ENCODE measurements at places on chromosomes 1 and 21. TPM values are rescaled to one million over a fixed set of nuclear protein-coding genes. Genes with fewer than 3 reads are reported as not detected.

DNA sequence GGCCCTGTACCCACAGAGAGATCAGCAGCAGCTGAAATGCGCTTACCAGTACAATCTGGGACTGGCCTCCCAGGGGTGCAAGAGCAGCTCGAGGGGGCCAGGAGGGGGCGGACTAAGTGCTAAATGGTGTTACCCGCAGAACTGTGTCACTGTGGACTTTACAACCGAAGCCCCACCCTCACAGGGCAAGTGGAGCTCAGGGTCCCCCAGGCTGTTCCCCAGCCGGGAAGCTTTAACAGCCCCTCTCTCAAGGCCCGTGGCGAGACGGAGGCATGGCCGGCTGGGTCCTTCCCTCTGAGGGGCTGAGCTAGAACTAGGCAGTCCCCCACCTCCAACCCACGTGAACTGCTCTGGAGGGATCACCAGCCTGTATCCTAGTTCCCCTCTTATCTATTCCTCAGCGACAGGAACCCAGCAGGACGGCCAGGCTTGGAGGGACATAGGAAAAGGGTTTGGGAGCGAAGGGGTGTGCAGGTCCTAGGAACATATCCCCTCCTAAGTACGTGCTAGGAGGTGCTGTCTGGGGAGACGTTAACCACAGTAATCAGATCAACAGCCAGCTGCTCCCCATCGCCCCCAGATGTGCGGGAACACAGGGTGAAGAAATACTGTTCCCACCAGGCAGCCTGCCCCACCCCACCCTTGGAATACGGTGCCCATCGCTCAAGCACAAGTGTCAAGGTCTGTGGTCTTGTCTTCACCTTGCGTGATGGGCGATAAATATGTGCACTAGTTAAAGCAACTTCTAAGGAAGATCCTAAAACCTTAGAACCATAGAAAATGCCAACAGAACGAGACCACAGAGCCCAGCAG lies 24.4 kb downstream of the ZBTB17 start:
- no peak for DNase-seq

- DNase-seq: no peak
Observed at GRCh38 chr1:234067581-234068337, 163.3 kb downstream of the SLC35F3 start.

The COL24A1 gene
- not detected for total RNA-seq

The LCE2B gene
- total RNA-seq: not detected

The TEX38 gene
- not detected for total RNA-seq

- DNase-seq: no peak
Observed at GRCh38 chr1:183980951-183981525, 56.5 kb downstream of the COLGALT2 start.

DNA sequence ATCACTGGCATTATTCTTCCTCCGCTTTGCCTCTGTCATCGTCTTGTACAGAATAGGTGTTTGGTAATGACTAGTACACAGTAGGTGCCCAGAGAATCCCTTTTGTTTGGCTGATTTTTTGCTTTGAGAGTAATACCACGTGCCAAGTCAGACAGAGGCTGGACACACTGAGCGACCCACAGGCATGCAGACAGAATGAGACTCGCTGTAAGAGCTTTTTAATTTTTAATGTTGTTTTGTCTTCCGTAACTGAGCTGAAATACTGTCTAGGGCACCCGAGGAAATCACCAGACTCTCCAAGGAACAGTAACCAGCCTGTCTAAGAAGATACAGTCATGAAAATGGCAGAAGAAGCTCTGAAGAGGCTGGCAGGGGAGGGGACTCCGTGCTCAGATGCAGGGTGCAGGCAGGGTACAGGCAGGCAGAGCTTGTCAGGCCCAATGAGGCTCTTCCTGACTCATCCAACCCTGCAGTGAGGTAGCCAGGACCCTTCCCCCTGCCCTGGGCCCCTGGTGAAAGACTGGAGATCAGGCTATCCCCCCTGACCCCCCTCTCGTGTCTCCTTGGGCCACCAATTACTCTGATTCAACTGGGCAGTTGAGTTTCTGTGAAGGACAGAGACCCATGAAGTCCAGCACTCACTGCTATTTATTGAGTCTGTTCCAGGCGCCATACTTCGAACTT lies 60.1 kb upstream of the ECE1 start:
- no peak for DNase-seq

The ATP6V1G3 gene
- not detected for total RNA-seq

- DNase-seq: no peak
Observed at GRCh38 chr1:49556676-49557234, 467.0 kb downstream of the AGBL4 start.

DNA sequence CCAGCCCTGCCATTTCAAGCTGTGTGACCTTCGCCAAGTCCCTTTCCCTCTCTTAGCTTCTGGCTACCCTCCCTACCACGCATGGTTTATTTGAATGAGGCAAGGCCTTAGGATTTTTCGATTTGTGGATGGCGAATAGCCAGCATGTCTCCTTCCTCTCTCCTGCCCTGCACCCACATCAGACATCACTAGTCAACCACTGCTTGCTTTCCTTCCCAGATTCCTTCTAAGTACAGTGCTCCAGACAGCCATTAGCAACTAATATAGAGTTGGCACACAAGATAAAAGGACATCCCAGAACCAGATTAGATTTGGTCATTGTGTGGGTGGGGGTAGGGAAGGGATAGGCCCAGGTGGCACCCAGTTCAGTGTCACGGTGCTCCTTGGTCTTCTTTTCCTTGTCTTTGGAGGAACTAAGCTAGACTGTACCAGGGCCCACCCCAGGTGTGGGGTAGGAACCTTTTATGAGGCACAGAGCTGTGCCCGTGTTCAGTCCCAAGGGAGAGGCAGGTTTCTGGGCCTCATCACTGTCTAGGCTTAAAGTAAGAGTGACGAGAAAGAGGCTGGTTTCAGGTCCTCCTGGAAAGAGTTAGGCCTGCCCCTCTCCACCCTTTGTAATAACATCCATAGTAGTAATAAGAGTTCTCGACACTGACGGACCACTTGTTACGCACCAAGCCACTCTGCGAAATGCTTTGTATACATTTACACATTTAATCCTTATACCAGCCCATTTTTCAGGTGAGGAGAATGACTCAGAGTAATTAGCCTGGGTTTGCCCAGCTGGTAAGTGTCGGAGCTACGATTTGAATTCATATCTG lies 8.6 kb downstream of the ALPL start:
- no peak for DNase-seq

The TNFRSF4 gene
- total RNA-seq: not detected

The MSH4 gene
- total RNA-seq: not detected

DNA sequence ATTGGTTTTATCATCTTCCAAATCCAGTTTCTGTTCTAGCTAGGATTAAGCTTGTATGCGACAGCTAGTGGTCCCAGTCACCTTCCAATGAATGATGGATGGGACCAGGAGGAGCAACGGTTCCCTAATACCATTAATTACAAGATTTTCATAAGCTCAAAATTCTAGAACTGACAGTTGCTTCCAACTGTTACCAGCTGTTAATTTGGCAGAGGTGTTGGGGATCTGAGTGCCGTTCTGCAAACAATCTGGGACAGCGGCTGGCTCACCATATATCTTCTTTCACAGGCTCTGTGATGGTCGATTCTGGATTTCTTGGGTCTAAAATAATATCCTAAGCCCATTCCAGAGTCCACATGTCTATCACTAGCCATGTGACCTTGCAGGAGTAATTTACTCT lies 34.5 kb upstream of the RALGPS2 start:
- DNase-seq: no peak

DNA sequence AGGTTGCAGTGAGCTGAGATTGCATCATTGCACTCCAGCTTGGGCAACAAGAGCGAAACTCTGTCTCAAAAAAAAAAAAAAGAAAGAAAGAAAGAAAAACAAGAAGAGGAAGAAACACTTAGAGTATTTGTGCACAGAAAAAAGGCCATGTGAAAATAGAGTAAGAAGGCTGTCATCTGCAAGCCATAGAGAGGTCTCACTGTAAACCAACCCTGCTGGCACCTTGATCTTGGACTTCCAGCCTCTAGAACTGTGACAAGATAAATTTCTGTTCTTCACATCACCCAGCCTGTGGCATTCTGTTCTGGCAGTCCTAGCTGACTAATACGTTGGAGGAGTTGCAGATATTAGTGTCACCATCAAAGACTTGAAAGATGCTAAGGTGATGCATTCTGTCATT lies 12.1 kb upstream of the ZDHHC18 start:
- no peak for DNase-seq

GRCh38 chr1:8667869-8668594 lies 149.4 kb downstream of the RERE start:
- DNase-seq: peak; percentile 52

The ST6GALNAC3 gene
- total RNA-seq: 0.30 TPM

- no peak for DNase-seq
Observed at GRCh38 chr1:67469431-67469830, 39.2 kb upstream of the SERBP1 start.

- no peak for DNase-seq
Observed at GRCh38 chr1:206957639-206958038, 11.4 kb upstream of the PIGR start.

The GLIS1 gene
- total RNA-seq: not detected

- no peak for DNase-seq
Observed at GRCh38 chr21:37231671-37232070, 35.5 kb downstream of the VPS26C start.

DNA sequence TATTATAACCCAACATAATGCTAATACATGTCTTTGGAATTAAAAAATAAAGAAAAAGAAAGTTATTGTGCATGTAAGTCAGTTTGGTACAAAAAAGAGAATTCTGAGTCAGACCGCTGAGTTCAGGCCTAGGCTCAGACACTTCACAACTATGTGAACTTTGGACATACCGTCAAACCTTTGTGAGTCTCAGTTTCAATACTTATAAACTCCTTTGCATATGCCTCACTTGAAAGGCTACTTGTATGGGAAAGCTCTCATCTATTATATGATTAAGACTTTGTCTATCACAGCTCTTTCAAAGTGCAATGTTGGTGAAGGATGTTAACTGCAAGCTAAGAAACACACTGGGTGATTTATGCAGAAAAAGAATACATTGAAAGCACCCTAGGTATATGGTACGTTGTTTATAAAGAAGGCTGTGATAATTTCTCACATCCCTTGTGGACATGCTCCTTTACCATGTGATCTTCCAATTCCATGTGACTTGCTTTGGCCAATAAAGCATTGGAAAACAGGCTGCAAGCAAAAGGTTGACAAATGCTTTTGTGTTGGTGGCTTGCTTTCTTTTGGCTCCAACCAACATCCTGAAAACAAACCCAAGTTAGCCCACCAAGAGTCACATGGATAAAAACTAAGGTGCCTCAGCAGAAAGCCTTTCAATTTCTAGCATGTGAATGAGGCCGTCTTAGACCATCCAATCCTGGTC lies 49.6 kb downstream of the INTS7 start:
- no peak for DNase-seq

GRCh38 chr1:28208818-28209441 lies 23.9 kb downstream of the DNAJC8 start:
- DNase-seq: peak; percentile 52

DNA sequence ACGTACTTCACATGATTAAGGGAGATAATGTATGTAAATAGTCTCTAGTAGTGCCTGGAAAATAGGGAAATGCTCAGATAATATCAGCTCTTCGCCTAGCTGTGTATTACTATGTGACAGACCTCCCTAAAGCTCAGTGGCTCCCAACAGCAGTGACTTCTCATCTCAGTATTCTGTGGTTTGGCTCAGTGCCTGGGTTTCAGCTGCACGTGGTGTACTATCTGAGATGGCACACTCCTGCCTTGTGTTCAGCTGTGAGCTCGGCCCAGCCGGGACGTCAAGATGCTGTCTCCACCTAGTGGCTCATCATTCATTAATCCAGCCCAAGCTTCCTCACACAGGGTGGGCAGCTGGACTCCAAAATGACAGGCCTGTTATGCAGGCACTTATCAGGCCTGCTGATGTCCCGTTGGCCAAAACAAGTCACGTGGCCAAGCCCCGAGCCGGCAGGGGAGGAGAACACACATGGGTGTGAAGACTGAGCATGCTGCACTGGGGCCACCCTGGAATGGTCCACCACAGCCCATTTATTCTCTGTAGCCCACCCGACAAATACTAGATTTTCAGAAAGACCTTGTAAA lies 17.8 kb downstream of the SLFNL1 start:
- DNase-seq: peak; percentile 97

DNA sequence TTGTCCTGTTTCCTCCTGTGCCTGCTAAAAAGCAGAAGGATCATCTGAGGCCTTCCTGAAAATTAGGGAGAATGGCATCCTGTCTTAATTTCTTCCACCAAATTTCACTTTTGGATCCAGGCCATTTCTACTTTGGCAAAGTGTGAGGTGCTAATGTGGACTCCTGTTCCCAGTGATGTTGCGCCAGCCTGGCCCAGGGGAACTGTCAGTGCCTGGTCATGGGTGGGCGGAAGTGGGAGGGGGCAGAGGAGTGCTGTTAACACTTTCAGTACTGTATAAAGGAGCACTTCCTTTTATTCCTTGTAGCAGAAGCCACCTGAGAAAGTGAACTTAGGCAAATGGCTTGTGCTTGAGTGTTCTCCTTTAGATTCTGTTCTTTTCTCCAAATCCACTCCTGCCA lies 19.9 kb downstream of the ELAPOR1 start:
- peak; percentile 46 for DNase-seq

- no peak for DNase-seq
Observed at GRCh38 chr21:33688353-33688752, 46.1 kb downstream of the ITSN1 start.

The SIM2 gene
- 8.0 TPM for total RNA-seq

DNA sequence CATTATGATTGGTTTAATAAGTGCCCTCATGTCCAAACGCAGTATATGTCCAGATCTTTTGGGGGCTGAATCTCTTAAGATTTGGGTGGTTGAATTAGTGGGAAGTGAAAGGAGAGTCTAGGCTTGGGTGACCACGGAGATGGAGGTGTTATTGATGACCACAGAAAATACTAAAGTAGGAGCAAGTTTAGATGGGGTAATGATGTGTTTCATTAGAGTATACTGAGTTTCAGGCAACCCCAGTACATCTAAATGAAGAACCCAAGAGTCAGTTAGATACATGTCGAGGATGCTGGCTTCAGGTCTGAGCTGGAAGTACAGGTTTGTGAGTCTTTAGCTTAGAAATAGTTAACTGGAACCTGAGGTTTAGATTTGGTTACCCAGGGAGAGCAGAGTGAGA lies 6.5 kb upstream of the ZZZ3 start:
- no peak for DNase-seq

DNA sequence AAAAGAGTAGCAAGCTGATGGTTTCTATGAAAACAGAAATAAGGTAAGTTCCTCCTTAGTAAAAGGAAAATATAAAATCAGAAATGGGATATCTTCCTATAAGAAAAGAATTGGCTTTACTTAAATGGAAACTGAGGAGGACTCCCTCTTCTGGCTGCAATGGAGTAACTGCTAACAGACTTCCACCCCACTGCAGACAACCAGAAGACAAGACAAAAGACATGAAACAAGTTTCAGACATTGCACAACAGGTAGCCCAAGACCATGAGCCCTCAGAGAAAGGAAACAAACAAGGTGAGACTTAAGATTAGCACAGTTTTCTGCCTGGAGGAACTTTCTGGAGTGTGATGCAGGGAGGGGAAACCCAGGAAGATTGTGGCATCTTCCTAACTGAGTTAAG lies 17.0 kb upstream of the OLFML2B start:
- no peak for DNase-seq

DNA sequence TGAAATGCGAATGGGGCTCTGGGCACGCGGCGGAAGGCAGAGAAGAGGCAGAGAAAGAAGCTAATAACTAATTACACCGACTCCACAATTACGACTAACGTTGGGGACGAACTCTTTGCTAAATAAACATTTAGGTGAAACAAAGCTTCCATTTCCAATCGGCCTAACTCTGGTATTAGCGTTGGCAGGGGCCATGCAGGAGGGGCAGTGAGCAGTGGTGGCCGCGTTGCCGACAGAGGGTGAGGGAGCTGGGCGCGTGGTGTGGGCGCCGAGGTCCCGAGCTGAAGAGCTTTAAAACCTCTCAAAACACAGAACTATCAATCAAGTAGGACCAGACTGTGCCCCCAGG lies 553 bp upstream of the NDUFV3 start:
- DNase-seq: no peak

- no peak for DNase-seq
Observed at GRCh38 chr1:222040955-222041354, 299.1 kb upstream of the DUSP10 start.

The DDX59 gene
- total RNA-seq: 13.7 TPM
